COR-L47 (cell line): ENCODE measurements at places on chromosomes 2 and 18.

DNA sequence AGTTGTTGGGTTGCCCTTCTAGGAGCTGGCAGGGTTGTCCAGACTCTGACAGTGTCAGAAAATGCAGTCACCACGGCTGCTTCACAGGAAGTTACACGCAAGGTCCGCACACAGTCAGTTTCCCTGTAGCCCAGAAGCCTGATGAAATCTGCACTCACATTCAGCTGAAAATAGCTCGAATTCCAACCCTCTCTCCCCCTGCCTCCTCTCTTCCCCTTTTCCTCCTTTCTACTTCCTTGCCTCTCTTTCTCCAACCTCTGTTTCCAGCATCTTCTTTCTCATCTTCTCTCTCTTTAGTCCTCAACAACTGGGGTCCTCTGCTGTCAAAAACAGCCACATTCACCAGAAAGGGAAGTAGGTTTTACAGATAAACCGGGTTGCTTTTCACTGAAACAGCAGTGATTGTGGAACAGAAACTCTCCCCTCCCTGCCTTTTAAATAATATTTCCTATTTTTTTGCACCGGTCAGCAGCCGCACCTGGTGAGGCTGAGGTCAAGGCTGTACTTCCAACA is 69.3 kb downstream of the BCL11A start:
- DNase-seq, result no peak

GRCh38 chr2:210503001-210503623 is 26.6 kb upstream of the LANCL1 start:
- peak; percentile 68 for DNase-seq

DNA sequence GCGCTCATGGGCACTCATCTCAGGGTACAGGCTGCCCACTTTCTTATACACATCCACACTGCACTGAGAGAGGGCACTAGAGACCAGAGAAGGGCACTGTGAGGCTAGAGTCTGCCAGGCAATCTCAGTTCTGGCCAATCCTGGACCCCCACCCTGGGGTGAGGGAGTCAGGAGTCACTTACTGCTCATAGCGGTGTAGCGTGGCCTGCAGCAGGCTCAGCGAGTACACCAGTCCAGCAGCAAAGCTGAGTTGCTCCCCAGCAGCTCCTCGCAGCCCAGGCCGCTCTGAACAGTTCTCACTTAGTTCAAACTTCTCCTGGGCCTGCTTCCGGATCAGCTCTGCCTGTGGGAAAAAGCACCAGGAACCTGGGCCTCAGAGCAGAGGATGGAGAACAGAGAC is 12.3 kb downstream of the DCTN1 start:
- no peak for DNase-seq

- DNase-seq, result no peak
Observed at GRCh38 chr18:31677592-31677991, 6.8 kb downstream of the B4GALT6 start.

DNA sequence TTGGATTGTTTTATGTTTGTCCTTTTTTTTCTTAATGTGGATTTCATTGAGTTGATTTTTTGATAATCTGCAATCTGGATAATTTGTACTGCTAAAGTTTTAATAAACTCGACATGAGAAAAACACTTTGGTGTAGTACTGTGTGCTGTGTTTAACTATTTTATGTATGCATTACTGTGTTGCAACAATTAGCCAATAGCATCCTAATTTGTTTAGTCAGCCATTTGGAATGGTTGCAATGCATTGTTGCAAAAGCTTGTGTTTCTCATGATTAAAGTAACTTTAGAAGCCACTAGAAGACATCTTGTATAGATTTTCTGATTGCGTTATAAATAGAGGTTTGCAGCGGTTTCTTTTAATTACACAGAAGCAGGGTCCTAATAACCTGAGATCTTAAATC is 53.5 kb downstream of the PPIG start:
- DNase-seq, result no peak

- DNase-seq, result peak; percentile 93
Observed at GRCh38 chr2:53987336-53987921, 16.6 kb upstream of the PSME4 start.

- no peak for DNase-seq
Observed at GRCh38 chr2:176704282-176704858, 435.1 kb downstream of the MTX2 start.

- no peak for DNase-seq
Observed at GRCh38 chr2:120775801-120776589, 40.3 kb downstream of the GLI2 start.

GRCh38 chr2:44246840-44247369 is 28.4 kb upstream of the SLC3A1 start:
- no peak for DNase-seq

GRCh38 chr18:36899289-36899688 is 70.4 kb downstream of the KIAA1328 start:
- peak; percentile 5 for DNase-seq

DNA sequence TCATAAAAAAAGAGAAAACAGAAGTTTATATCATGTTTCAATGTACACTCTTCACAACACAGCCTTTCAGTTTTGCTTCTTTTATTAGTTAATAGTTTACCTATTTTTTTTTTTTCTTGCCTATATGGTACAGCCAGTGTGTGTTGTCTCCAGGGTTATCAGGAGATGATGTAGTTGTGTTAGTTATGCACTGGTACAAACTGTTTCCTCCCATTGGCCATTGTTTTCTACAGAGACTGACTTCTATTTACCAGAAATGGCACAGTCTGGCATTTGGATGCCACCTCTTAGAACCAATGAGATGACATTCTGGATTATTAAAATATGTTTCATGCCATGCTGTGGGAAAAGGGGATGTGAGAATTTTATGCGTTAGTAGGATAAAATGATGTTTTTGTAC is 339.4 kb downstream of the PLCL1 start:
- DNase-seq, result no peak

GRCh38 chr2:160322320-160322719 is 122.2 kb upstream of the ITGB6 start:
- DNase-seq, result no peak

- no peak for DNase-seq
Observed at GRCh38 chr2:207494137-207494536, 35.6 kb upstream of the CREB1 start.

DNA sequence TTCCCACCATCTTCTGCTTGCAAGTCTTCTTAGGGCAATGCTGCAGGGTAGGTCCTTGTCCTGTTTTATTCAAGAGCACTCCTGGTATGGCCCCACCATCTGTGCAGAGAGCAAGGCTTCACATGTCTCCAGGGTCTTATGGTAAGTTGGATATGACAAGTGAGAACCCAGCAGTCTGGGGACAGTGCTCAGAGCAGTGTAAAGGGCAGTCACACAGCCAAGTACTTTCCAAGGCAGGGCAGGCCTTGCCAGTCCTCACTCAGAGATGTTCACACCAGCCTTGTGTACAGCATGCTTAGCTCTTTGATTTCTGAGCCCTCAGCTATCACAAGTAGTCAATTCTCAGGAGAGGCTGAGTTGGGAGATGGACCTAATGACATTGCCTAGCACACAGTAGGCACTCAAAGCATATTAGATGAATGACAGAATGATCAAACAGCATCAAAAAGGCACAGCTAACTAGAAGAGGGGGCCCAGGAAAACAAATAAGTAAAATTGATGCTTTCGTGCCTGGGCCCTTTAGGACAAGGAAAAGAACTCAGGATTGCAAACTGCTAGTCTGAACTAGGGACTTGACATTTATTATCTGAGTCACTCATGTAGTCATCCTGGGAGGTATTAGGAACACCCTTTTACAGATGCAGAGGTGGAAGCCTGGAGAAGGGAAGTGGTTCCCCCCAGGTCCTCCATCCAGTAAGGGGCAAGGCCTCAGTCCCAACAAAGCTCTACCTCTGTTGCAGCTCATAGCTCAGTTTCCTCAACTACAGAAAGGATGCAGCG is 86.7 kb upstream of the CTAGE1 start:
- no peak for DNase-seq
